CD4-positive, alpha-beta T cell treated with Interleukin-6 at 100 ng/mL for 8 hours (primary cell): ENCODE measurements at places on chromosomes 6 and 20.

GRCh38 chr6:90435207-90435899 lies 138.7 kb upstream of the BACH2 start:
- DNase-seq: no peak

DNA sequence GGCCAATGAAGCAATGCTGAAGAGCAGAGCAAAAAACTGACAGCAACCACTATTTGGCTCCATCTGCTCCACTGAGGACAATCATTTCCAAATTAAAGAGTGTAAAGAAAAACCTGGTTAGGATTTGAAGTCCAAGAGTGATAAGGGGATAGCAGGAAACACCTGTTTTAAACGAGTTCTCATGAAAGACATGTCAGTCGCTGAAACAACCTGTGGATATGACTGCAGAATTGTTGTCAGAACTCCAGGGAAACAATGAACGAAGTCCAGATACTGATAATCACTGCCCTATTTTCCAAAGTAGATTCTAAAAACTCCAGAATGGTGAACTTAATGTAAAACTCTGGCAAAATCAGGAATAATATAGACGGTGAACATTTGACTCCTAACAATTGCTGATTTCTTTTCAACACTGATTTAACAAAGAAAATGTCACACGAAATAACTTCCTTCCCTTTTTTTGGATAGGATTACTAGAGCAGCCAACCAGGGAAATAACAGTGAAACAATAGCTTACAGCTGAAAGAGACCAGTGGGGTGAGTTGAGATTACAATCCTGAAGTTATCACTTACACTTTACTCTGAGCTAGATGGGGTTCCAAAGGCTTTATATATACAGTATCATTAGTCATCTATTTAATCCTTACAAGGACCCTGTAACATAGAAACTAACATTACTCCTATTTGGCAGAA lies 83.7 kb downstream of the ELOVL5 start:
- DNase-seq: no peak

DNA sequence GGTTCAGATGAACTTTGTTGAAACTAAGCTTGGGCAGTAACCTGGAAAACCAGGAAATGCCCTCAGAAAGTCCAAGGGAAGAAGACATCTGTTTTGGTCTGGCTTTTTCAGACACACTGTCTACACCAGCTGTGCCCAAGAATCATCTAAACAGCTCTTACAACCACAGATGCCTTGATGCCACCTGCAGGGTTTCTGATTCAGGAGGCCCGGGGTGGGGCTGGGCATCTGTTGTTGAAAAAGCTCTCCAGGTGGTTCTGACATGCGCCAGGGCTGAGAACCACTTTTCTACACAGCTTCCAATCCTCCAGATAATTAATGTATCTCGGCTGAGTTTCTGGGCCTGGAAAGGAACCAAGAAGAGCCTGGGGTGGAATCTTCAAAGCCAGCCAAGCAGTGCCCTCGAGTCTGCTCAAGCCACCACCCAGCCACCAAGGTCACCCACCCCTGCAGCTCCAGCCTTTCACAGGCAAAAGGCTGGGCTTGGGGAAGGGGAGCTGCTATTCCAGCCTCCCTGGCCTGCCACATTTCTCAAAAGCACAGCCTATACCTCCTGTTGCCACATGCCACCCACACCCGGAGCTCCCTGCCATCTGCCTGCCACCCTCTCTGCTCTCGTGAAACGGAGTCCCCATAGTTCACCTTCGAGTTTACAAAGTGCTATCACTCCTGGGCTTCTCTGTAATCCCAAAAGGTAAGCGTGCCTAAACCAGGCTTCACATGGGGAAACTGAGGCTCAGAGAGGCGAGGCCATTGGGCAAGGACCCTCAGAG lies 9.4 kb downstream of the MDGA1 start:
- DNase-seq: no peak

DNA sequence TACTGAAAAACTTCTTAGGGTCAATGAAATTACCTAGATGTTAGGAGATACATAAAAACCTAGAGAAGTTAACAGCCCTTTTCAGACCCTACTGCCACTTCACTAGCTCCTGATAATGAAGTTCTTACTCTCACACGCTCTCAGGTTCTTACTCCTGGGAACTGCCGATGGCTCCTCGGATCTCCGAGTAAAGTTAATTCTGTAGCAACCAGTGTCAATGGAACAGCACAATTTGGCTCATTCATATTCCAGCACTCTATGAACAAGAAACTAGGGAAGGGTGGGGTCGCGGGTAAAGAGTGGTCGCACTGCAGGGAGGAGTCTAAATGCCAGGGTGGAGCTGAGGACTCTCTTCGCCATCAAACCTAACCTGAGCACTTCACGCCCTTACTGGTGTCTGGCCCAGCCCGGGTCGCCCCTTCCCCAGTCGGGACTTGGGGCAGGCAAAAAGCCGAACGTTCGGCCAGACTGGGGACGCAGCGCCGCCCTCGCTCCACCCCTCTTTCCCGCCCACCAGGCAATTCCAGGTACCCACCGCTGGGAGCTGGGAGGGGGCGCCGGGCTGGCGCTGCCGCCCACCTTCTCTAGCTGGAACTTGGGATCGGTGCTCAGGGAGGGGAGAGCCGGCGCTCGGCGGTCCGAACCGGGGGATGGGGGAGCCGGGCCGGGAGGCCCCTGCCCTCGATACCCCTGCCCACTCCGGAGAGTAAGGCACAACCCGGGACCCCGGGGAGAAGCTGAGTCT lies 744 bp downstream of the RAB23 start:
- peak; percentile 22 for DNase-seq

DNA sequence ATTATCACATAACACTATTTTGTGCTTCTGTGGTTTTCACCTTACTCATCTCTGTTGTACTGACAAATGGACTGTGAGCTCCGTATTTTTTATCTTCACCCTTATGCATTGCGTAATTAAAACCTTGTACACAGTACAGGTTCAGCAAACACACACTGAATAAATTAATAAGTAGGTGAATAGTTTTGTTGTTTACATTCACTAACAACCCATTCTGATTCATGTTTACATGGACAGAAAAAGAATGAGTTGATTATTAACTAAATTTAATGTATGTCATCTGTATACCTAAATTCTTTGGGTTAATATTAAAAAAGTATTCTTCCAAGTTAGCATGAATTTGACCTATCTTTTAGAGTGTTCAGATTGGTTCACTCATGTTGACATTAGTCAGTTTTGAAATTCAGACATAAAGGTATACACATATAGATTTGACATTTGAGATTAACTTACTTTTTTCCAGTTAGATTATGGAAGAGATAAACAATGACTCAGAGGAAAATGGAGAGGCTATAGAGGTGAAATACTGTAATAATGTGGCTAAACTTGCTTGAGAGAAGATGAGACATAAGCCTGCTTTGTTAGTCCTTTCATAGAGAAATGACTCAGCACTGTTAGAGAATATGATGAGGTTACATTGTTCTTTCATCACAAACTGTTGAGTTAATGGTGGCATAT lies 541.7 kb upstream of the FLRT3 start:
- no peak for DNase-seq
